ENCODE measurements at places on chromosomes 6 and 20.

DNA sequence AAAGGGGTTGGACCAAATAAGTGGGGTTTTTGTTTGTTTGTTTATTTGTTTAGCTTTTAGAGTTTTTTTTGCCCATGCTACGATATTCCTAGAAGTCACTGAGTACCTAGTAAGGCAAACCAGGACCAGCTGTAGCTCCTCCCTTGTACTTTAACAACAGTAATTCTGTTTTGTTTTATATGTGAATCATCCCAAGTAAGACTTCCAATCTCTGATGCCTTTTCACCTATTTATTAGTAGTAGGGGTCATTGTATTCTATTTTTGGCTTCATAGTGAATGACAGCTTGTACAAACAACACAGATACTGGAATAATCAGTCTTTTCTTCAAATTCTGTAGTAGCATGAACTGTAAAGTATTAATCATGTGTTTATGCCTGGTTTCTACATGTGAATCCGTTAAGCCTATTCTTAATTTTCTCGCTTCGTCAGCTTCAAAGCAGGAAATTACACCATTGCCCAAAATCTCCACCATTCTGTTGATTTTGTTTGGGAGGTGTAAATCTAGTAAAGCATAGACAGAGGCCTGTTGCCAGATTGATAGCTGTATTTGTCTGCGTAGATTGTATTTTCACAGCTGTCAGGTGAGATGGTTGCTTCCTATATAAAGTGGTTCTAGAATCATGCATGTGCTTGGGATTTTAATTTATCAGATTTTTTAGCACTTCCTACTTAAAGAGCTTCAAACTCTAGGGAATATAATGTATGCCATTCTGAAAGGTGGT lies 151.5 kb upstream of the FLRT3 start:
- no peak for DNase-seq

DNA sequence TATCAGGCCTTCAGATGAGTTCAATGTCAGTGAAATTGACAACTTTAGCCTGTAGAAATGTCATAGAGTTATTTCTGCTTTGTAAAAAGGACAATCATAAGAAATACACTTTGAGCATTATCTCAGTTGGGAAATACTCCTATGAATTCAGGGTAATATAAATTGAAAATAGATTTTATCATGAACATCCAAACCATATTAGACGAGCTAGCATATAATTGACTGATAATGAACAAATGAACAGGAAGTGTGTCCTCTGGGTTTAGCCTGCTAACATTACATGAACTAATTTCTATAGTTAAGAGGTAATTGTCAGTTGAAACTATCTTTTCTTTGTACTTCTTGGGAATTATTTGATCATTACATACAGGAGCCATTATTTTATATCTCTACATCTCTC lies 469.0 kb upstream of the RNF217 start:
- DNase-seq, result no peak

- DNase-seq, result no peak
These were observed 317.8 kb upstream of the SULF2 start for GRCh38 chr20:48102931-48103660.

- no peak for DNase-seq
These were observed 903.4 kb upstream of the FLRT3 start for GRCh38 chr20:15240801-15241200.

- DNase-seq, result no peak
These were observed 12.9 kb upstream of the HIVEP1 start for GRCh38 chr6:11999246-11999645.

DNA sequence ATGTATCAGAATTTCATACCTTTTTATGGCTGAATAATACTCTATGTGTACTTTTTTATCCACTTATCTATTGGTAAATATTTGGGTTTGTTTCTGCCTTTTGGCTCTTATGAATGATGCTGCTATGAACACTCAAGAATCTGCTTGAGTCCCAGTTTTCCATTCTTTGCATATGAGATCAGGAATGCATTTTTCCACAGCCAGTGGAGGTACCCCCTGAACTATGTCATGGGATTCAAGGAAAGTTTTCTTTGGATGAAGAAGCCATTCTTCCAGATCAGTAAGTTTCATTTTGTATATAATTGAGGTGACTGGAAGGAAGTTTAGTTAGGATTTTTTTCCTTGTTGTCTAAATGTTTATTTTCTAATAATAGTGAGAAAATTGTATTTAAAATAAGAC lies 40.9 kb downstream of the NKX2-4 start:
- no peak for DNase-seq

DNA sequence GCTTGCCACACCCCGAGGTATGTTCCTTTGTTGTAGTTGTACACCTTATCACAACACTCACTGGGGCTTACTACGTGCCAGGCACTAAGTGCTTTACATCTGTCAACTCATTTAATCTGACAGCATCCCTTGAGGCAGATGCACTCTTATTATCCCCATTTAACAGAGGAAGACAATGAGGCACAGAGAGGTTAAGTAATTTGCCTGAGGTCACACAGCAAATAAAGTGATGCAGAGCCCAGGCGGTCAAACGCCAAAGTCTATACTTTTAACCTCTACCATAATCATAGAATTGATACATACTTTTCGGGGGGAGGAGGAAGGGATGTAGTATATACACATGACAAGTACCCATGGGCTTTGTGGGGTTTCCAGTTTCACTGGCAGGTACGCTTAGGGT lies 37.7 kb downstream of the MDFI start:
- DNase-seq, result no peak

GRCh38 chr6:166903027-166903426 lies 53.3 kb downstream of the RNASET2 start:
- DNase-seq, result no peak

DNA sequence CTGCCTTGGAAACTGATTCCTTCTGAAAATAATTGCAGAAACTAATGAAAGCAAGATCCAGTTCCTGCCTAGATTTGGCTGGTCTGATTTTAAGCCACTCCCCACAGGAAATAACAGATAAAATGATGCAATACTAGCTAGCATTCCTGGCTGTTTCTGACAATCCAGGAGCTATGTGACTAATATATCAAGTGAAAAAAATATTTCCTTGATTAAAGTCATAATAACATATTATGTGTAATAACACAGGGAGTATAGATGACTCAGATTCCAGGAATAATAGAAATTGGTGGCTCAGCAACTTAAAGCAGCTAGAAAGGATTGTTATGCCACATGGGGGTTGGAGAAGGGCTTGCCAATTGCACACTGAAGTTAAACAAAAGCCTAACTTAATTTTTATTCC lies 182.7 kb upstream of the SALL4 start:
- peak; percentile 65 for DNase-seq

DNA sequence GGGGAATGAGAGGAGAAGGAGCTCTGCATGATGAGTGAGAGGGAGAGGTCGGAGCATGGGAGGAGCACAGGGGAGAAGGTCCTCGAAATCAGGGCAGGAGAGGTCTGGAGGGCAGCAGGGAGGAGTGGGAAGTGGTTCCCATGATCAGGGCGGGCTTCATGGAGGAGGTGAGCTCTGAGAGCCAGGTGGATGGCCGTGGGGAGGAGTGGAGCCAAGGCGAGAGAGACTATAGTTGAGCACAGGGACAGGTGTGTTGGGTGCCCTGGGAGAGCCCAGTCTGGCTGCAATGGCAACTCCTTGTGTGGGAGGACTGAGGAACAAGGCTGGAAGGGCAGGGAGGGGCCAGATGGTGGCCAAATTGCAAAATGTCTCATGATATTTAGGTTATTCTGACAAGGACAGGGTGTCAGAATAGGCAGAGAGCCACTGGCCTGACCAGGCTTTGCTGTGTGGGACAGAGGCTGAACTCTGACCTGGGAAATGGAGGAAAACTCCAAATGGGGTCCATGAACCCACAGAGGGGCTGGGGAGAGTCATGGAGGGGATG lies 21.4 kb downstream of the TTBK1 start:
- no peak for DNase-seq

- no peak for DNase-seq
These were observed 19.1 kb downstream of the IPCEF1 start for GRCh38 chr6:154337406-154338005.

DNA sequence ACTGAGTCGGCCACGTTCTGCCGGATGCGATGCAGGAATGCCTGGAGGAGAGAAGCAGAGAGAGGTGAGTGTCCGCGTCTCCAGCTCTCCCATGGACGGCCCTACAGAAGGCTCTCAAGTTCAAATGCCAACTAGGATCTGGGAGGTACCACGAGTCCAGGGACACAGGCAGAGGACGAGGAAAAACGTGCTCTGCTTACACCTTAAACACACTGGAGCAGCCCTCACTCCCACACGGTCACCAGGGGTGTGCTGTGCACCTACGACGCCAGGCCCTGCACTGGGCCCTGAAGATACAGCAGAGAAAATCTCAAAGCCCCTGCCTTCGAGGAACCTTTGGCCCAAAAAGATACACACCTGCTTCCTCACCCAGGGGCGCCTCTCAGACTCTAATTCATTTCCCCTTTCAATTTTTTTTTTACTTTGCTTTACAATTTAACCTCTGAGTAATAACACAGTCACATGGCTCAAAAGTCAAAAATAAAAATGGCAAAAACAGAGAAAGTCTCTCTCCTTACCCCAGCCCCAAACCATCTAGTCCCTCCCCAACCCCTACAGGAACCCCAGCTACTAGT lies 79.9 kb downstream of the PREX1 start:
- DNase-seq, result no peak

GRCh38 chr20:38091441-38092216 lies 58.1 kb downstream of the RPRD1B start:
- DNase-seq, result peak; percentile 14

DNA sequence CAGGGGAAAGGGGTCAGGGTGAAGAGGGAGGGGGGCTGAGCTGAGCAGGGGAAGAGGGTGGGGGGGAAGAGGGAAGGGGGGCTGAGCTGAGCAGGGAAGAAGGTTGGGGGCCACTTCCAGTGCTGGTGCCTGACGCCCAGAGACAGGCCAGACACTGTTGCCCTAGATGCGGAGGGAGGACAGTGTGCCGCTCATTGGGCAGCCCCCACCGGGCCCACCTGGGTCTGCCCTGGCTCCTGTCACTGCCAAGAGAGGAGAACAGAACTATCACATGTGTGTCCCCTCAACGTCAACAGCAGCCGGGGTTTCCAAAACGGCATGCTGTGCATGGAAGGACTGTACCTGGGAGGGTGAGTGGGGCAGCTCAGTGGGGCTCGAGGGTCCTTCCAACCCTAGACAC lies 342.1 kb downstream of the CDH4 start:
- no peak for DNase-seq

DNA sequence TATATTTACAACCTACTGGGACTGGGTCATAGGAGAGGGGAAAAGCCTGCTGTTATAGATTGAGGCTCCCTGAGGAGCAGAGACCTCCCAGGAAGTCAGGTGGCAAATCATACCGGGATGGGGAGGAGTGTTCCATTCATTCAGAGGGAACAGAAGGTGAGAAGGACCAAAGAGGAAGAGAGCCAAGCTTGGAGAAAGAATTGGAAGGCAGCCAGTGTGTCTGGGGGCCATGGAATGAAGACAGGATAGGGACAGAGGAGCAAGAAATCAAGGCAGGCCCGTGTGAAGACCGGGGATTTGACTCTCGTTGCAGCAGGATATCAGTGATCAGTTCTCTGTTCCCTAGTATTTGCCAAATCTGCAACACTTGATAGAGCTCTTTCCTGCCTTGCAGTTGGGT lies 5.7 kb upstream of the ZNF217 start:
- no peak for DNase-seq

DNA sequence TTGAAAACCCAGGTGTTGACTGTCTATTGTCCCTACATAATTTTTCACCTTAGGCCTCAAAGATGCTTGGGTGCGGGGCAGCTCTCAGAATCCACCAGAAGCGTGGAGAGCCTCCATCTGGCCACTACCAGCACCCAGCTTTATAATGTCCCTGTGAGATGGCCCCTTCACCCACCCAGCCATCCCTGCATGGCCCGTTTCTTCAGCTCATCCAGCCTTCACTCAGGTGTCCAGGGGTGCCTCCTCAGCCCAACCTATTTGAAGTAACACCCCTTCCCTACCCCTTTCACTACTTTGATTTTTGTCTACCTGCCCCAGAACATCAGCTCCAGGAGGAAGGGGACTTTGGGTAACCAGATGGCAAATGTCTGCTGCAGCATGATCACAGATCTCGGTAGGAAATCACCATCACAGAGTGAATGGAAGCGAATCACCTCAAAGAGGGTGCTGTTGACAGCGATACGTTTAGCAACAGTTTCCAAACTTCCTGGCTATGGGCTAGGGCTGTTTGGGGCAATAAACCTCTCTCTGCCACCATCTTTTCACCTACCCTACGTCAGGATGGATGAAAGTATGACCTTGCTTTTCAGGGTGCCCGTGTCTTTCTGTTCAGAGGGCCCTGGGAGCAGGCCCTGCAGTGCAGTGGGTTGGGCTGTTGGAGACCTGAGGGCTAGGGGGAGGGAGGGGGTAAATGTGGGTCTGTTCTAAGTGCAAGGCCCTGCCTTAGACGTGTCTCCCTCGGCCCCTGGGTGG lies 1.2 kb upstream of the SLC17A9 start:
- no peak for DNase-seq

DNA sequence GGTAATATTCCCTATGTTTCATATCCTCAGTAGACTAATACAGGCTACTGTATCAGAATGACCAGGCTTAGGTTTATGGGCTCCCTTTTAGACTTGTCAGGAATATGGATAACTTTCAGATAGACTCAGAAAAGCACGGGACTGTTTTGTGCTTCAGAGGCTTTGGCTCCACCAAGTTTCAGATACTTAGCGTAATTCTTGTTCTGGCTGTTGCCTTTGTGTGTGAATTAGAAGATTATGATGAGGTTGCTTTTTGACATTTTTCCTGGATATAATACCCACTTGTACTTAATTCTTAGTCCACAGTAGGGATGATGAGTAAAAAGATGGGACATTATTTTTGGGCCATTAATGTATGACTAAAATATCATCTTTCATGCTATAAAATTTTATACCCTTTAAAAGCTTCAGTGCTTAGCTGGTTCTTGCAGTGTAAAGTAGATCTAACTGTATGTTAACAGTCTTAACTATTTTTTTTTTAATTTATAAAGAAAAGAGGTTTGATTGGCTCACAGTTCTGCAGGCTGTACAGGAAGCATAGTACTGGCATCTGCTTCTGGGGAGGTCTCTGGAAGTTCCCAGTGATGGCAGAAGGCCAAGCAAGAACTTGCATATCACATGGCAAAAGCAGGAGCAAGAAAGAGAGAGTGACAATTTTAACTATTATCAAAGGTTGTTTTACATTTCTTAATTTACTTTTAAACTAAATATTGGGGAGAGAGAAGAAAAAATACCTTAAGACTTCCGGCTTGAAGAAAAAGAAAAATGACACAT lies 120.7 kb downstream of the ZFAND3 start:
- no peak for DNase-seq

DNA sequence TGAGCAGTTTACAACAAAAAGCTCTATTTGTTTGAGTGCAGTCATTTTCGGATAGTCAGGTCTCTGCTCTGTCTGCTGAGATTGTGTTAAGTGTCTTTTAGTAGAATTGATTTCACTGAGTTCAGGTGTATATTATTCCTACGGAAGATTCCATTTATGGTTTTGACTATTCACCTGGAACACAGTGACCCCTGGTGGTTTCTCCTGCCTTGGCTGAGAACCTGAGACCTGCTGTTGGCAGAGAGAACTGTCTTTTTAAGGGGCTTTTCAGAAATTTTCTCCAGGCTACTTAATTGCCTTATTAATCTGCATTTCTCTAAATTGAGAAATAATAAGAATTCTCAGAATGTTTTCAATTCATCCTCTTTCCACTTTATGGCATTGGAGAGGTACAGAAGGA lies 508.0 kb downstream of the TBC1D32 start:
- peak; percentile 28 for DNase-seq
